ENCODE measurements at places on chromosomes 5 and 9.

DNA sequence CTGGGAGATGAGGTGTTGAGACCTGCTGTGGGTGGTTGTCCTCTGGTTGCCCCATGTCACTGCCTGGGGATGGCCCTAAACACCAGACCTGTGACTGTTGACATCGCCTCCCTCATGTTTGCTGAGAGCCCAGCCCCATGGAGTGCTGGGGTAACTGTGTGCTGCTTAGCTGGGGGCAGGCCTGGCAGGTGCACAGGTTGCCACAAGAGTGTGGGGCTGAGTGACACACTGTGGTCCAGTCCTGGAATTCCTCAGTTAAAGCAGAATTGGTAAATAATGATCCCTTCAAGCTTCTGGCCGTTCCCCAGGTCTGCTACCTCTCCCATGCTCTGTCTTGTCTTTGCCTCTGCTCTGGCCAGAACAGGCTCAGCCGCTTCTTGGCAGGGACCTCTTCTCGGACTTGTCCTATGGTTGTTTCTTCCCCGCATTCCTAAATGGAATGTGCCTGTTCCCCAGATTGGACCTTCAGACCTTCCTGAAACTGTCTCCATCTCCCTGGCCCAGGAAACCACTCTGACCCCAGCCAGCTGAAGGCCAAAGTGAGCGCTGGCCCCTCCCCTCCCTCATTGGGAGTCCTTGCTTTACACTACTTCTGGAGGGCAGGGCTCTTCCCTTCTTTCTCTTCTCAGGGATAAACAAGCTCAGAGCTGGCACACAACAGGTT is 61.2 kb upstream of the PITX1 start:
- no peak for DNase-seq

- DNase-seq: no peak
These were observed 39.3 kb downstream of the C9orf50 start for GRCh38 chr9:129581505-129582189.

GRCh38 chr5:179331591-179332375 is 13.5 kb downstream of the ADAMTS2 start:
- no peak for DNase-seq

- no peak for DNase-seq
These were observed 265.9 kb upstream of the VLDLR start for GRCh38 chr9:2355697-2355983.

- no peak for DNase-seq
These were observed 36.1 kb upstream of the NDFIP1 start for GRCh38 chr5:142072488-142072887.

DNA sequence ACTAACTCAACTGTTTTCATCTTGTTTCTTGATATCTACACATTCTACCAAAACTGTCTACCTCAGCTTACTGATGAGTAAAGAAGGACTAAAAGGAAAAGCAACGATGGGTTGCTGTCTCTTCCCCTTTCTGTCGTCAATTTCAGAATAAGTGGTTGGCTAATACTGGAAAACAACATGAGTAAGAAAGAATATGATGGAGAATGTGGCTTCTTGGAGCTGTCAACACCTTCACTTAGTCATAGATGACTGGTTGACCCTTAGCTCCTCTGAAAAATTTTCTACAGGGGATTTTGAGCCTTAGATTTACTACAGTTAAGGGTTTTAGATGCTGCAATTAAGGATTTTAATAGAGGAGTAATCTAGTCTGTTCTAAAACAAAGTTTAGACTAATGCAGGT is 797.9 kb downstream of the TLE4 start:
- no peak for DNase-seq

DNA sequence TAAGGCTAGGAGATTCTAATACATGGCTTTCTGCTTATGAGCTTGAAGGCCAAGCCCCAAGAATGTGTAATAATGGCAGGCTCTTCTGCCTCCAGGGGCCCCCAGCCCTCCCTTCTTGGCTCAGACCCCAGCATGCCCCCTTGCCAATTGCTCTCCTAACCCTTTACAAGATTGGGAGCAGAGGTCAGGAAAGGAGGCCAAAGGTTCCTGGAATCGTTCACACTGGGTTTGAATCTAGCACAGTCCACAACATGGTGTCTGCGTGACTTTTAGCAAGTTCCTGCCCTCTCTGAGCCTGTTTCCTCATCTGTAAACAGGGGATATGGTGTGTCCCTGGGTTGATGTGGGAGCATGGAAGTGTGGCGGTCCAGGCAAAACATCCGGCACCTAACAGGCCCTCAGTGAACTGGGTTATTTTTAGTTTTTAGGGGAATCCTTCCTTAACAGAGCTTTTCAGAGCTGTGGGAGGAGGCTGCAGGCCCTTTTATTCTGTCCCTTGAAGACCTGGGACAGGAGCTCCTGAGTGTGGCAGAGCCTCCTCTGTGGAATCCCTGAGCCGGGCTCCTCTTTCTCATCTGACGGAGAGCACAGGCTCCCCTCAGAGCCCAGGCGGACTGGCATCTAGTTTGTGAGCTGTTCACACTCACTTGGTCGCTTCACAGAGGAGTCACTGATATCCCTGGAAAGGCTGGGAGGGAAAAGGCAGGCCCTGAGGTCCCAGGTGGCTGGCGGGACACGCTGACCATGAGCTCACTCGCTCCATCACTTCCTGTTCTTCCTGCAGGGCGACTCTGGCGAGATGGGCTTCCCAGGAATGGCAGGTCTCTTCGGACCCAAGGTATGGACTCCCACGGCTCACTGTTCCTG is 23.4 kb upstream of the ORM1 start:
- DNase-seq: no peak

DNA sequence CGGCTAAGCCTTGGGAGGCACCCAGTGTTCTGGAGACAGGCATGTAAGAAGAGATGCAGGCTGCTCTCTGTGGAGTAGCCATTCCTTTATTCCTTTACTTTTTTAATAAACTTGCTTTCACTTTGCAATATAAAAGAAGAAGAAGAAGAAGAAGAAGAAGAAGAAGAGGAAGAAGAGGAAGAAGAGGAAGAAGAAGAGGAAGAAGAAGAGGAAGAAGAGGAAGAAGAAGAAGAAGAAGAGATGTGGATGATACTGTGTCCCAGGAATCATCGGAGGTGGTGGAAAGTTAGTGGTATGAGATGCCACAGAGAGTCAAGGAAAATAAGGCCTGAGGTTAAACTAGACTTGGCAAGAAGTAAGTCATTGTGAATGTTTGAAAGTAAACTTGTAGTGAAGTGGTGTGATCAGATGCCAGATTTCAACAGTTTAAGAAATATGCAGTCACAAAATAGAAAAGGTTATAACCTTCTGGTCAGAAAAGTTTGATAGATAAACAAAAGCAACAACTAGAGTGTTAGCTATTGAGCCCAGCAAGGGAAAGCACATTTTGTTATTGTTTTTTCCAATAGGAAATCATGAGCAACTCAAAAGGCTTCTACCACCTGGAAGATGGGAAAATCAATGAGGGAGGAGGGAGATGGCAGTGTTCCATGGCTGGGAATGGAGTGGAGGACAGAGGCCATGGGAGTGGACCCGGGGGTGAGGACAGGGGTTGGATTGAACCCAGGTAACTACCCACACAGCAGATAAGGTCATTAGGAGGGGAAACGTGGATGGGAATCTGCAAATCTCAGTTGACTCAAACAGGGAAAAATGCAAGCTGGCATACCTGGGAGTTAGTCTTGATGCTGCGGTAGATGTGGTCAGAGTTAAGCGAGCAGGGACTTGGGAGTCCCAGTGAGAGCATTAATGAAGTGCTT is 16.8 kb downstream of the AOPEP start:
- DNase-seq: no peak

DNA sequence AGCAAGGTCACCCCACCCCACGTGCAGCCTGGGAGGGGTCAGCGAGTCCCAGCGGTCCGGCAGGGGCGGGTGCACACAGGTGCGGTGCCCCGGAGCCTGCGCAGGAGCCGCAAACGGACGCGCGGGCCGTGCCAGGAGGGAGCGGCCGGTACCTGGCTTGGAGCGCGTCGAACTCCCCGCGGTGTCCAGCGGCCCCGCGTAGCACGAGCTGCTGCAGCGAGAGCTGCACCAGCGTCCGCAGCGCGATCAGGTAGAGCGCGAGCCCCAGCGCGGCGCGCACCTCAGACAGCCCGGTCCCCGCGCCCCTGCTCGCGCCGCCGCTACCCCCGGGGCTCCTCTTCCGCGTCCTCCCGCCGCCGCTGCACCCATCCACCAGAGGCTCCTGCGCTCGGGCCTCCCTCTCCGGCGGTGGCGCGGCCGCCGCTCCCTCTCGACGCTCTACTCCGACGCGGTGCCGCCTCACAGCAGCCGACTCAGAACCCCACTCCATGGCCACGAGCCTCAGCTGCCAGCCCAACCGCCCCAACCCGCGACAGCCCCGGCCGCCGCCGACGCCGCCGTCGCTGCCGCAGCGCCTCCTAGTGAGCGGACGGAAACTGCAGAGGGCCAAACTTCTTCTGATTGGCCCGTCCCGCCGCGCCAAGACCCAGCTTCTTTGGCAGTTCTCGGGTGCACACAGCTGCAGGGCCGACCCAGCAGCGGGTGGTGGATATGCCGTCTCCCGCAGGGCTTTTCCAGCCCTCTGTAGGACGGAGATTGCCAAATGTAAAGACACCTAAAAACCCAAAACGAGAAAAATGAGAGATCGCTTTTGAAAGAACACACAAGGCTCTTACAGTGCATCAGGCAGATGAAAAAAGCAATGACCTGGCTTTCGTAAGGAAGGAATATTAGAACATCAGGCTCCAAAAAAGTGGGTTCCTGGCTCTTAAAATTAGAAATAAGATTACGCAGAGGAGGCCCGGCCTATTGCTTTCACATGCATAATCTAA is at the start of gene ERMP1:
TSS of gene ERMP1 (minus strand) at position 580 of the 992 bp plus-strand sequence. CDS start at position 490, 90 bp downstream.
- DNase-seq: peak; percentile 75
